ENCODE measurements at places on chromosomes 12 and 14. TPM values are rescaled to one million over a fixed set of nuclear protein-coding genes. Genes with fewer than 3 reads are reported as not detected.
A peak's percentile ranks its signal among the peaks of the same experiment; 100 is the strongest.

EFS gene
- total RNA-seq: 11.5 TPM

- no peak for DNase-seq
Measured at GRCh38 chr14:47626151-47627035, 49.0 kb downstream of the MDGA2 start.

- DNase-seq: no peak
Measured at GRCh38 chr12:98973395-98973794, 328.3 kb downstream of the APAF1 start.

- DNase-seq: no peak
Measured at GRCh38 chr12:98513379-98514322, 1.7 kb upstream of the TMPO start.

IL31 gene
- total RNA-seq: not detected

DNA sequence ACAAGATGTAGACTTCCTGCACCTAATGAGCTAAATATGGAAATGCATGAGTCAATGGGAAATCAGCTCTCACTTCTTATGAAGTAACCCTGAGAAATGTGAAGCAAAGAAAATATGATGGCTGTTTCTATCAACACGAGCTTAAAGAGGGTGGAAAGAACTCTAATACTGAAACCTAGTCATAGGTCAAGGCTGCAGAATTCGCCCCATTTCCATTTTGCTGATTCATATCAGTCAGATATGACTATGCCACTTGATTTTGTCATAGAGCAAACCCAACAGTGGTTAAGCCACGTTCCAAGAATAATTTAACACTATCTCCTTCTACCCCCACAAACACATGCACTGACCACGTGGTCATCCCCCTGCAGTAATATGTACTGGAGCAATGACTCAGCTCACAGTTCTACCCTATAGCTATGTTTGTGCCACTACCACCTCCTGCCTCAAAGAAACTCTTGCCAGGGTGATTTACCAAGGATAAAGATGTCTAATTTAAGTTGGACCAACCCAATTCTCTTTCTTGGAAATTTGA, 157.5 kb downstream of the TMTC3 start:
- no peak for DNase-seq

ANG gene
- total RNA-seq: 29.3 TPM

GRCh38 chr12:108755481-108755880, 24.2 kb upstream of the CORO1C start:
- no peak for DNase-seq

- no peak for DNase-seq
Measured at GRCh38 chr14:76939015-76939742, 89.3 kb downstream of the IRF2BPL start.

DNA sequence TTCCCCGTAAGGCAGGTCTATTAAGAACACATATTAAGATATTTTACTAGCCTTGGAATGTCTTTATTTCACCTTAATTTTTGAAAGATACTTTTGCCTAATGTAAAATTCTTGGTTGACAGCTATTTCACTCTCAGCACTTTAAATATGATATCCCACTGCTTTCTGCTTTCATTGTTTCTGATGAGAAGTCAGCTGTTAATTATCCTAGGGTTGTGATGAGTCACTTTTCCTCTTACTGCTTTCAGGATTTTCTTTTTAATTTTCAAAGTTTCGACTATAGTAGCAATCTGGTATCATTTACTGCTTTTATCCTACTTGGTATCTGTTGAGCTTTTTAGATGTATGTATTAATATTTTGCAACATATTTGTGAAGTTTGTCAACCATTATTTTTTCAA, 578.9 kb upstream of the ATP2B1 start:
- DNase-seq: no peak

ZC2HC1C gene
- 4.7 TPM for total RNA-seq

- DNase-seq: no peak
Measured at GRCh38 chr12:72610342-72610741, 338.2 kb downstream of the TRHDE start.

- DNase-seq: no peak
Measured at GRCh38 chr14:79836577-79836976, 374.7 kb downstream of the DIO2 start.

GRCh38 chr14:33030386-33030785, 91.7 kb downstream of the NPAS3 start:
- no peak for DNase-seq

ATP5MC2 gene
- 264 TPM for total RNA-seq

TFCP2 gene
- 30.2 TPM for total RNA-seq

APOF gene
- not detected for total RNA-seq

PKP2 gene
- 3.0 TPM for total RNA-seq

DNA sequence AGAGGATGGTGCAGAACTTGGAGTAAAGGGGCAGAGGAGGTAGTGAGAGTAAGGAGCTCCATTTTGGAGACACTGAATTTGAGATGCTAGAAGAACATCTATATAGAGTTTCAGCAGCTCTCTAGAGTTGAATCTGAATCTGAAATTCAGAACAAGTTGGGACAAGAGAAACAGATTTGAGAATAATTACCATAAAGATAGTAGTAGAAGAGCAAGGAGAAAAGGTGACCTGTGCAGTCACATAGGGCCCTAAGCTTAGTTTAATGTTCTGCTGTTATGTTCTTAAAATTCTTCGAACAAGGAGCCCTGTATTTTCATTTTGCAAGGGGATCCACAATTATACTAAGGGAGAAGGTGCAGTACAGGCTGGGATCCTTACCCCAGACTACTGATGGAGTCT, 7.4 kb downstream of the REM2 start:
- DNase-seq: no peak

ADCY6 gene
- 42.7 TPM for total RNA-seq

GRCh38 chr14:66140213-66140918, 345.8 kb upstream of the CCDC196 start:
- no peak for DNase-seq

OR4Q3 gene
- not detected for total RNA-seq

TTC6 gene
- 9.2 TPM for total RNA-seq

DNA sequence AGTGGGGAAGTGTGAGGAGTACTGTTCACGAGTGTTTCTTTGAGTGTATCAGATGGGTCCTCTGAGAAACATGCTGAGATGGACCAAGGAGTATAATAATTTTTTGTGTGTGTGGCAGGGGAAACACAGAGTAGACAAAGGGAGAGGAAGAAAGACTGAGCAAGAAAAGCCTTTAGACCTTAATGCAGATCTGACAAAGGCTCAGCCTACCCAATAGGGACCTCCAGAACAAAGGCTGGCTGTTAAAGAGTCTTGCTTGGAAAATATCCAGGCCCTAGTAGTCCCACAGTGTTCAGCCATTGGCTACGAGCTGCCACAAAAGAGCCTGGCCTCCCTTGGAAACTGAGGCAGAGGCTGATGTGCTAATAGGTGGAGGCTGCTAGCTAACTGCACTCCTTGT, 13.5 kb downstream of the COQ5 start:
- DNase-seq: no peak

- DNase-seq: no peak
Measured at GRCh38 chr12:127240249-127240929, 1026.6 kb upstream of the TMEM132C start.

GRCh38 chr12:52523824-52524223, 3.6 kb upstream of the KRT5 start:
- no peak for DNase-seq

DNA sequence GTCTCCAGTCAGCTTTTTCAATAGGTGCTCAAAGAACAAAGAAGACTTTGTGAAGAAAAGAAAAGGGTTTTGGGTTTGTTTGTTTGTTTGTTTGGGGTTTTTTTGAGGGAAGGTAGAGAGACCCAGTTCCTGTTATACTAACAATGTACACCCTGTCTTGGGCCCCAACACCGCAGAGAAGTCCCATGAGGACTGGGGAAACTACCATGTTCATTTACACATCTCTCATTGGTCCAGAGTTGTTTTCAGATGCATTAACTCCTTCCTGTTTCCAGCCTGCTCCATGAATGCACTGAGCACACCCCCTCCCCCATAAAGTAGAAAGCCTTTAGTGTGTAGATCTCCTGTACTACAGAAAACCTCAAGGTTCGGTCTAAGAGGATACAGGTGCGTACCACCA, 51.1 kb upstream of the SLC8A3 start:
- no peak for DNase-seq

GRCh38 chr12:116598311-116599284, 39.4 kb downstream of the MAP1LC3B2 start:
- DNase-seq: no peak

GRCh38 chr14:50928002-50928635, 16.2 kb downstream of the PYGL start:
- DNase-seq: no peak

AQP6 gene
- 0.09 TPM for total RNA-seq

DNA sequence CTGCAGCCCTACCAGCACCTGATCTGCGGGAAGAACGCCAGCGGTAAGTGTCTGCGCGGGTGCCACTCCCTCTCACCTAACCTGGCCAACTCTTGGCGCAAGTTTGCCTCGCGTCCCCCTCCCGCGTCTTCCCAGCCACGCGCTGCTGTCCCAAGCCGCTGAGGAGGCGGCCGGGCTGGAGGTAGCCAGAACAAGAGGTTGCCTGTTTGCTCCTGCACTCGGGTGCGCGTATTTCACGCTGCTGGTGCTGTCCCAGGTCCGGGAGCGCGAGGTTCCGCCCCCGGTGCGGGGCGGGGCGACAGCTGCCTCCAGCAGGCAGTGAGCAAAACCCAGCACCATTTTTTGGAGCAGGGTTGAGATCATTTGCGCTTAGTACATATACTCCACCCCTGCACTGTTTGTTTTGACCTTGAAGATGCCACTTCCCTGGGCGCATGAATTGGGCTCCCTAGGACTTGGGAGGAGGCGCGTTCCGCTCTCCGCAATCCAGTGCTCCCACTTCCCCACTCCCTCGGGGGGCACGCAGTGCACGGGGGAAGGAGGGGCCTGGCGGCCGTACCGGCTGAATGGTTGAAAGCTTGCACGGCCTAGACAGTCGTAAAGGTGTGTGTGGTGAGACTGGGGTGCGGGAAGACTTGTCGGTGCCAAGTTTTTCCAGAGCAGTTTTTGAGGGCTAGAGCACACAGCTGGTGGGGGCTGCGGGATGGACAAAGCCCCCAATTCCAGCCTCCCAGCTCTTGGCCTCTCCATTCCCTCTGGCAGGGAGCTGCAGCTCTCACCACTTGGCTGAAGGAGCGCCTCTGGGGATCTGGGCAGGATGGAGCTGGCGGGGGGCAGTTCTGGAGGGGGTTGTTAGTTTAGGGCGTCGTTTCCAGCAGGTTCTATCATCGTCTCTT, 226.9 kb upstream of the CRY1 start:
- peak; percentile 67 for DNase-seq

- DNase-seq: no peak
Measured at GRCh38 chr14:85247071-85247470, 282.9 kb upstream of the FLRT2 start.

- DNase-seq: no peak
Measured at GRCh38 chr14:38016497-38016896, 191.2 kb upstream of the SSTR1 start.

DNA sequence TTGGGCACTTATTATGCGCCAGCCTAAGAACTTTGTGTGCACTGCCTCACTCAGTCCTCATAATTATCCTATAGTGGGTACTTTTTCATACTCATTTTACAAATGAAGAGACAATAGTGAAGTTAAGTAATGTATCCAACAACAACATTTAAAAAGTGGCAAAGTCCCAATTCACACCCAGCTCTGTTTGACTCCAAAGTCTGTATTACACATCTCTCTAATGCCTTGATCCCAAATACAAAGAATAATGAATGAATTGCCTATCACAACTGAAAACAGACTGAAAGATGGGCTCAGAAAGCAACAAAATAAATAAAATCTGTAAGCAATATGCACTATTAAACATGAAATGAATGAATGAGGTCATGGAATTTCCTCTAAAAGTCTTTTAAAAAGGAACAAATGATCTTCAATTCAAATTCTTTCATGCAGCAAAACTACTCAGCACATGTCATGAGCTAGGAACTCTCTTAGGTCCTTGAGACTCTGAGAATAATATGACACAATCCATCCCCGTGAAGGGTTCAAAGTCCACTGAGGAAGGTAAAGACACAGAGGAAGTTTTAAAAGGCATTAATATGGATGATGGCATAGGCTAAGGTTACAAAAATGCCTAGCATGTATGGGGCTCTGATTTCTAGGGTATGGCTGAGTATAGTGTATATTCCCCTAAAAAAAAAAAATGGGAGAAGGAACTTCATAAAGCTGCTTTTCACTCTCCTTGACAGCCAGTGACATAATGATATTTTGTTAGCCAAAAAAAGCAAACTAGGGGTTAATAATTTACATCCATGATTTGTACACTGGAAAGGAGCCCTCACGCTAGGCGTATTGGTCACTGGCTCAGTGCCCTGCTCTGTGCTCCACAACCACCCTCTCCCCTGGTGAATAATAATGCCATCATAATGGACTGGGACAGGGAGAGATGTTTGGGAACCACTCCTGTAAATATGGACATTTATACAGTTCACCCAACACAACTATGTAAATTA, 103.4 kb downstream of the SLC2A13 start:
- DNase-seq: no peak

DNA sequence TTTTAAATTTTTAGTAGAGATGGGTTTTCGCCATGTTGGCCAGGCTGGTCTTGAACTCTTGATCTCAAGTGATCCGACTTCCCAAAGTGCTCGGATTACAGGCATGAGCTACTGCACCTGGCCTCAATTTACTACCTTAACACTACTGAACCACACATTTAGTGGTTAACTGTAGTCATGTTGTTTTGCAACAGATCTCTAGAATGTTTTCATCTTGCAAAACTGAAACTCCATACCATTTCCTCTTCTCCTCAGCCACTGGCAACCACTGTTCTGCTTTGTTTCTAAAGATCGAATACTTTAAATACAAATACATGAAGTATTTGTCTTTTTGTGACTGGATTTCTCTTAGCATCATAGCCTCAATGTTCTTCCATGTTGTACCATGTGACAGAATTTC, 15.4 kb upstream of the SMCO2 start:
- no peak for DNase-seq

SERPINA5 gene
- total RNA-seq: 0.56 TPM
